Hematopoietic multipotent progenitor cell treated with erythropoietin and hydrocortisone succinate and interleukin-3 and kit ligand, for 15 days (in vitro differentiated cells): ENCODE measurements at places on chromosomes 2 and 18.

DNA sequence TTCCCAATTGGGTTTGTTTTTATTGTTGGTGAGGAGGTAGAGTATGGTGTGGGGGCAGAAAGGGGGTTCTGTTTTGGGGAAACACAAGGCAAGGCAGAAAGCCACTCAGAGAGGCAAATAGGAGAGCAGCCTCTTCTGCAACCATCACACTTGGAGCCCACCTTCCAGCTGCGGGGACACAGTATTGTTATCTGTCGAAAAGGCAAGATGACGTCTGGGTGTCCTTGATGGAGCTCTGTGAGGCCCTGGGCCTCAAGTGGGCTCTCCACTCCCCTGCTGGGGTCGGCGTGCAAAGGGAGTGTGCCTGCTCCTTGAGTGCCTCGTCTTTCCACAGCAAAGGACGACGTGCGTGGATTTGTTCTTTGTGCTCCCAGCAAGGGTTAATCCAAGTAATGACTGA, 227.6 kb downstream of the ANAPC1 start:
- no peak for DNase-seq

GRCh38 chr18:46298511-46298910, 194.3 kb downstream of the HAUS1 start:
- no peak for DNase-seq

DNA sequence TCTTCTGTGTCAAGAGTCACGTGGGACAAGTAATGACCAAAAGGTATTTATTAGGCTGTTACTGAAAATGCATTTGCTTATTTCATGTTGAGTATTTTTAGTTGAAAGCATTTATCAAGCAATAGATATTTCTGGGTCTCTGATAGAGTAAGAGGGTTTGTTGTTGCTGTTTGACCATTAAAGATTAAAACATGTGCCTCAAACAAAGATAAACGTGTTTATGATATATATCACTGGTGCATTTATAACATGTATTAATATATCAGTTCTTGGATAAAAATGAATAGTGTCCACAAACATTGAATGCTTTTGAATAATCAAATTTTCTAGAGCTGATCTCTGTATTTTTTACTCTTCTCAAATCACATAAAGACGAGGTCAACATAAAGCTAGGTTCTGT, 467.7 kb downstream of the THSD7B start:
- DNase-seq = no peak

GRCh38 chr2:61059382-61059781, 6.3 kb upstream of the SANBR start:
- no peak for DNase-seq

DNA sequence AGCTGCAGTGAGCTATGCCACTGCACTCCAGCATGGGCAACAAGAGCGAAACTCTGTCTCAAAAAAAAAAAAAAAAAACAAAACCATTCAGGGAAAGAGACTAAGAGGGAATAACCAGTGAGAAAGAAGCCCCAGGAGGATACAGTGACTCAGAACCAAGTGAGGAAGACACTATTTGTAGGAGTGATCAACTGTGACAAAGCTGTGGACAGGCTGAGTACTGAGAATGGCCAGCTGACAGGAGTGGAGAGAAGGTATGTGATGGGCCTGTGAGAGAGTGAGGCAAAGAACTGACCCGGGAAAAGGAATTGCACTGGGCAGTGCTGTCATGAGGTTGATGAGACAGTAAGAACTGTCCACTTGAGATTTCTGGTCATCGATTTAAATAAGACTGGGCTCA, 6.7 kb upstream of the LCT start:
- no peak for DNase-seq

GRCh38 chr2:109128048-109128615, 873 bp upstream of the SH3RF3 start:
- DNase-seq = no peak

DNA sequence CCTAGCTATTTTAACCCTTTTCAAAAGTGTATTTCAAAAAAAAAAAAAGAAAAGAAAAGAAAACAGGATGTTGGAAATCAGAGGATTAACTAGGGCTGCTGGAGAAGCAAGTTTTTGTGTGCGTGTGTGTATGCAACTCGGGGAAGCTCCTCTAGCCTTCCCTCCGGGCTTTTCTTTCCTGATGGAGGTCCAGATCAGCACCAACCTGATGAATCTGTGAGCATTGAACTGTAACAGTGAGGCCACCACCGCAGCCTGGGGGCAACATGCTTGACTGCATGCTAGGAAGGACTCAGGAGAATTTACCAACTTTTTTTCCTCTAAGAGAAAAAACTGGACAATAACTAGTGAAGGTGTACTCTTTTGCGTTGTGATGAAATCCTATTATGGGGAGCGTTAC, 2.3 kb downstream of the OBSL1 start:
- DNase-seq = no peak
